Islet precursor cell (in vitro differentiated cells): ENCODE measurements at places on chromosomes 3 and 15.

DNA sequence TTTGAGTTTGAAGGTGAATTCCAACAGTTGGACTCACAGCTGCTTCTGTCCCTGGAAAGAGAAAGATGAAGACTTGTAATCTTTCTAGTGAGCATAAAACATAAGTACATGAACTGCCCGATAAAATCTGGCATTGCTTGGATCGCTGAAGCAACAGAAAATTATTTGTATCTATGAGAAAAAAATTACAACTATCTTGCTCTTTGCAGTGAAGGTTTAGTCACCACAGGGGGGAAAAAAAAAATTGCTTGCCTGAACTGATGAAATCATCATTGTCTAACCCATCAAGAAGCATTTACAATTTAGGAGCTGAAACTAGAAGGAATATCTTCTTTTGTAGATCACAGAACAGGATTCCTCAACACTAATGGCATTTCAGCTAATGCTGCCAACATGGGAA is 20.0 kb downstream of the TMEM207 start:
- DNase-seq, result no peak

- peak; percentile 96 for DNase-seq
Measured at GRCh38 chr3:56467108-56467507, 1.2 kb downstream of the ERC2 start.

DNA sequence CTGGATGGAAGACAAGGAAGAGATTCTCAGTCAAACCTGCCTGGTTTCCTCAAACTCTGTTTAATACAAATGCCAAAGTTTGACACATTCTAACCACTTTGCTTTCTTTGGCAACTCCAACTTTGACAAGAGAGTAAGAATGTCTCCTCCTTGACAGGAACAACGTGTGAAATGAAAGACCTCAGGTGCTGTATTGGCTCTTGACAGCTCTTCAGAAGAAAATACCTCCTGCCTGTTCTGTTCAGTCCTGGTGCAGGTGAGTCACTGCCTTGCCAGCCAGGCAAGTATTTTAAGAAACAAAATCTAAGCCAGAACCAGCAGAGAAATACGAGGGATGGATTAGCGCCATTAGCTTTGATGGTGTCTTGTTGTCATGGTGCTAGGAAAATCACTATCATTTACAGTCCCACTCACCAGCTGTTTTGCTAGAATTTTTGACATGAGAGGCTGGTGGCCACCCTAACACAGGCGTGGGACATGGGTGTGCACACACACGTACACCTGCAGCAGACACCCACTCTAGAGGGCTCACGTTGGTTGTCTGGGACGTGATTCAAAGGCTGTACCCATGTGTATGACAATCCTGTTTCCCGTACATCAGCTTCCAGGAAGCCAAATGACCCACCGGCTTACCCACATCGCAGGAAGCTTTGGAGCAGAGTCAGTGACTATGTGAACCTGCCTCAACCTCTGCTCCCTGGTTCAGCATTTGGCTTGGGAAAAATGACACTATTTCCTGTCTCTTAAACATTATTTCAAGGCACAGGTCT is 60.4 kb downstream of the CCNL1 start:
- DNase-seq, result no peak

- no peak for DNase-seq
Measured at GRCh38 chr3:184757022-184757651, 45.3 kb upstream of the MAGEF1 start.

GRCh38 chr15:39869254-39869653 is 50.8 kb downstream of the GPR176 start:
- DNase-seq, result no peak

DNA sequence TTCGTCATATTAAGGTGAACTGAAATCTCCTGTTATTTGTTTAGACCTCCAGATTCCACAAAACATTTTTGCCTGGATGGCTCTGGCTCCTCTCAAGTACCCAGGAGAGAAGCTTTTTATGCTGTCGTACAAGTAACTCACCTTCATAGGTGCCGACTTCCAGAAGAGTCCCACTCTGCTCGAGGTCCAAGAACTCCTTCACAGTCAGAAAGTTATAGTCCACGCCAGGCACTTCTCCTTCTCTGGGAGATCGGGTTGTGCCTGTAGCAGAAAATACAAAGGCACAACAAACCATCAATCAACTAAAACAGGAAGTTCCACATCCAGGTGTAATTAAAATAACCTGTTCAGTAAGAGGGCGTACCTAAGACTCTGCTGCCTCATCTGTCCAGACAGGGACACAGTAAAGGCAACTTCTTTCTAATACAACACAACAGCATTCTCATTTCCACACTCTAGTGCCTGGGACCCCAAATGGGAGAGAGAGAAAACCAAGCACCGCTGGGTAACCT is 545.3 kb downstream of the MAGI1 start:
- DNase-seq, result peak; percentile 50

- no peak for DNase-seq
Measured at GRCh38 chr3:78116874-78117273, 1077.0 kb downstream of the ROBO2 start.

DNA sequence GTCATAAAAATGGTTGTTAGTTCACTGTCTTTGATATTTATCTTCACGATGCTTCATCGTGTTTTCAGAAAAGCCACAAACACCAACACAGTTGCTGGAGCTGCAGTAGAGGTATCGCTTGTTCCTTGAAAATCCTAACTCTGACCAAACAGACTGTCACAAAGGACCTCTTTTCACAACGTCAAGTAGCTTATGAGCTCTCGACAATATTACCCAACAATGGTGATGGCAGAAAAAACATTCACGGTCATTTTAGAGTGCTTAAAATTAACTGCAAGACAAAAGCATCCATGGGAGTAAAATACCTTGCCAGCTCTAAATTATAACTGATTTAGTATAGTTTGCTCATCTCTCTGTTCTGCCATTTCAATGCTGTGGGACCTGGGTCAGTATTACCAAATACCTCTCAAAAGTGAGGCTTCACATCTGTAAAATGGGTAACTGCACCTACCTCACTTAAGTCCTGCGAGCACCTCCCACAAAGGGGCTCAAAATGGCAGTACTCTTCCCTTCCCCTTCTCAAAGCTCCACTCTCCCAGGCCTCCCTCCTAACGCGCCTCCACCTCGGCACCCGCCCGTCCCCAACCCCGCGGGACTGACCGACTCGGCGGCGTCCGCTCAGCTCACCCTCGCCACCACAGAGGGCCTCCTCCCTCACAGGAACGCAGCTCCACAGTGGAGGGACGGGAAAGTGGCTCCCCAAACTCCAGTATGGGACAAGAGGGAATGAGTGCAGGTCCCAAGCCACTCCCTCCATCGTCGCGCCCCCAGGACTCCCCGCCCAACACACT is 546 bp downstream of the TRIM59 start:
- DNase-seq, result no peak

GRCh38 chr3:113630956-113631542 is 65.4 kb downstream of the USF3 start:
- DNase-seq, result no peak

- no peak for DNase-seq
Measured at GRCh38 chr3:107402214-107402613, 25.0 kb downstream of the CCDC54 start.

GRCh38 chr3:36373666-36374065 is 6.6 kb upstream of the STAC start:
- DNase-seq, result no peak

GRCh38 chr3:170815340-170815739 is 54.7 kb downstream of the RPL22L1 start:
- DNase-seq, result peak; percentile 61

GRCh38 chr15:28182216-28182615 is 83.1 kb upstream of the OCA2 start:
- no peak for DNase-seq

DNA sequence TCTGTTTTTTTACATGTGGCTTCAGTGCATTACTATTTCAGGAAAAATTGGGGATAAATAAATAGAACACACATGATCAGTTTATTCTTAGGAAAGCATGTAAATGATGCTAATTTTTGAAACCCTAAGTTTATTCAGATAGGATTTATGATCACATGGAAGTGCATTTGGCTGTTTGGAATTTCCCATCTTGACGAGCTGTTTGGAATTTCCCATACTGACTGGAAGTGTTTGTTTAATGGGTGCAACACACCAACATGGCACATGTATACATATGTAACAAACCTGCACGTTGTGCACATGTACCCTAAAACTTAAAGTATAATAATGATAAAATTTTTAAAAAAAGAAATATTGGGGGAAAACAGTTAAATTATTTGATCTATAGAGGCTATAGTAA is 79.5 kb downstream of the COL6A6 start:
- DNase-seq, result no peak

- no peak for DNase-seq
Measured at GRCh38 chr15:28133281-28133680, 34.2 kb upstream of the OCA2 start.

DNA sequence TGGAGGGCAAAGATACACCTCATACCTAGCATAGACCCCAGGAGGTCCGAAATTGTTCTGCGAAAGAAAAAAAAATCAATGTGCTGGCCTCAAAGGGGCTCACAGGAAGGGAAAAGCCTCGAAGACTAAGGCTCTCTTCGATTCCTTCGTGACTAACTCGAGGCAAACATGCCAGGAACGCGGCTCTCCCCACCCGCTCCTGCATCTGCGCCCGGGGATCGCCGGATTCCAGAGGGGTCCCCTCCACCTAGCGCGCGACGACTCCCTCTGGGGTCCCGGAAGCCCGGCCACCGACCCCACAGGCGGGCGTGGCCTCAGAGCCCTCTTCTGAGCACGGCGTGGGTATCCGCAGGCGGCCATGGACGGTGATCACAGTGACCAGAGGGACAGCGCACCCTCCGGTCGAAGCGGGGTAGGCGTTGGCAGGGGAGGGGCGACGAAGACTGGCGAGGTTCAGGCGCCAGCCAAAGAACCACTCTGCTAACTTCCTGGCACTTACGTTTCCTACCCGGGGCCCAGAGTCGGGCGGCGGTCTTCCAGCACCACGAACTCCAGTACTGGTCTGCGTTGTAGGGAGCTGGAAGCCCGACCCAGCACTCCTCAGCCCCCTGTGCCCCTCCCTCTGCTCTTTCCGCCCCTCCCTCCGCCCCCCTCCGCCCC is 515 bp upstream of the EIF3J start:
- DNase-seq, result peak; percentile 98

DNA sequence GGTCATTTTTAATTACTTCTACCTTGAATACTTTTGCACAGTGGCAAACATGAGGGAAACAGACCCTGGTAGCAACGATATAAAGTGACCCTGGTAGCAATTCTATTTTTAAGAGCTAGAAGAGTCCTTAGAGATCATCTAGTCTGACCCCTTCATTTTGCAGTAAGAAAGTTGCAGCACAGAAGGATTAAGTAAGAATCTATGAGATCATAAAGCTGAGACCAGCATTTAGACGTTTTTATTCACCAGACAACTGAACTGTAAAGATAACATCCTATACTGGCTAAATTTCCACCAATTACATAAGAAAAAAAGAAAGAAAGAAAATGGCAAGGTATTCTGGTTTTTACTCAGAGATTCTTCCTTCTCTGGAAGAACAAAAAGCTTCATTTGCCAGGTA is 49.9 kb downstream of the LRRFIP2 start:
- DNase-seq, result no peak

- no peak for DNase-seq
Measured at GRCh38 chr3:12154151-12154550, 4.6 kb downstream of the TIMP4 start.

GRCh38 chr3:46857485-46858341 is 5.5 kb downstream of the MYL3 start:
- DNase-seq, result no peak

GRCh38 chr3:169337500-169338078 is 325.9 kb downstream of the MECOM start:
- DNase-seq, result no peak

GRCh38 chr15:100661156-100661555 is 58.8 kb downstream of the ASB7 start:
- DNase-seq, result no peak

GRCh38 chr3:4776980-4777581 is 202.2 kb upstream of the BHLHE40 start:
- no peak for DNase-seq

DNA sequence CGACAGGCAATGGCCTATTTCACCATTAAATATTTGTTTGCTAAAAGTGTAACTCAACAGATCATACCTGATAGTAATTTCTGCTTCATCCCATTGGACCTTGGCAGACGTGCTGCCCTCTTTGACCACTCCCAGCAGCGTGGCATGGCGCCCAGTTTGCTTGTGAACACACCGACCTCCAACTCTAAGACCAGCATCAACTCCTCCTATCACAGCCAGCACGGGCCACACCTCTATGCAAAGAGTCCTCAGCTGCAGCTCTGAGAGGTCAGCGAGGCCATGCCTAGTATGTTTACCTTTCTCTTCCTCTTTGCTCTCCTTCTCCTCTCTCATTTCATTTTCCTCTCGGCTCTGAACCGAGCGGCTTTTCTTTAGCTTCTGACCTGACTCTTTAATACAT is 80.6 kb downstream of the FBXL22 start:
- DNase-seq, result no peak

GRCh38 chr15:101397521-101398003 is 91.9 kb downstream of the PCSK6 start:
- DNase-seq, result peak; percentile 49

DNA sequence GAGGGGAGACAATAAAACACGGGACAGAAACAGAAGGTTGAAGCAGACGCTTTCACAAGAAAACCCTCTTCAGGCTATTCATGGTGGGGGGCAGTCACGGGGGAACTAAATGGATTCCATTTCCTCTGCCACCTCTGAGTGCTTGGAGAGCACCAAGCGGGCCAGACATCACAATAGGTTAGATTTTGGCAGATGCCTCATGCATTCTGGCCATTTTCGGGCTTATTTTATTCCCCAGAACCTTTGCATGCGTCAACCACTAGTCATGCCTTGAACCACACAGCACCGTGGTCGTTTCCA is 82.2 kb downstream of the RORA start:
- DNase-seq, result no peak

DNA sequence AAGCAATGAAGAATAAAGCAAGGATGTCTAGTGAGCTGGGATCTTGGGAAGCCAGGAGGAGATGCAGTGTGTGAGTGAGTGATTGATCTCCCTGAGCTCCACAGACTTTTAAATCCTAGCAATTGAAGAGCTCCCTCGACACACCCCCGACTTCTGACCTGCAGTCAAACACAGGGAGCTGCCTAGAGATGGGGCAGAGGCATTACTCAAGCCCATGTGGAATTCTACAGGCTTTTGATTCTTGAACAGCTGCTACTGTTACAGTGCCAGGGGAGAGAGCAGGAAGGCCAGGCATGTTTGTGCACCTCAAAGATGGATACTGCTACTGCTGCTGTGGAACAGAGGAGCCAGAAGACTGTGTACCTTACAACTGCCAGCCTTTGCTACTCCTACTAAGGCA is 1403.1 kb upstream of the ALCAM start:
- DNase-seq, result peak; percentile 38

DNA sequence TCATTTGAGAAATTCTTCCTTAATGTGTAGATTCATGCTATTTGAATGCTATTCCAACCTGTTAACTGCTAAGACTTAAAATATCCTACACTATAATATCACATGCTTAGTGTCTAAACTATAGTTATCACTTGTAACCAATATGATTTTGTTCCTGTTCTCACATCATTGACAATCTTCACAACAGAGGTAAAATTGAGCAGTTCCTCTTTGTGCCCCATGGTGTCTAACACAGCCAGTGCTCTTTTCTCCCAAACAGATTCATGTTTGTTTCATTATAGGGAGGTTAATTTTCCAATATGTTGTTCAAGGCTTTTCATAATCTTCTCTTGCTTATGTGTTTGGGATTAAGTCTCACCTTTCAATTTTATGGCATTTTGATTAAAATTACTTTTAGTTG is 591.1 kb downstream of the ZPLD1 start:
- DNase-seq, result no peak

GRCh38 chr3:159854500-159855124 is 134.0 kb upstream of the IL12A start:
- peak; percentile 87 for DNase-seq

GRCh38 chr3:143122608-143123352 is 3.2 kb downstream of the CHST2 start:
- no peak for DNase-seq
